Stimulated activated CD4-positive, alpha-beta T cell treated with anti-CD3 and anti-CD28 coated beads, Interleukin-12 subunit alpha, Interleukin-12 subunit beta, amount 100 ng/mL, for 48 hours (primary cell): ENCODE measurements at places on chromosomes 7 and 10.

DNA sequence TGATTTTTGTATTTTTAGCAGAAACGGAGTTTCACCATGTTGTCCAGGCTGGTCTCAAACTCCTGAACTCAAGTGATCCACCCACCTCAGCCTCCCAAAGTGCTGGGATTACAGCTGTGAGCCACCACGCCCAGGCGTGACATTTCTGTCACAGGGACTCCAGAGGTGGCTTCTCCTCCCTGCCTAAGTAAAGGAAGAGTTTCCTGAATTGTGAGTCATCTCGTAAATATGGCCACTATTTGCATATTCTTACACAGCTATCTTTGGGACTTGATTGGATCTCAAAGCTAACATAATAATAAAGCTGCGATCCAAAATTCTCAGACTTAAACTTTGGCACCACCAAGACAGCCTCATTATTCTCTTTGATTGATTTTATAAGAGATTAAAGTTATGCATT, 50.1 kb downstream of the ADARB2 start:
- DNase-seq, result no peak

- DNase-seq, result no peak
Observed at GRCh38 chr10:35843524-35844181, 201.6 kb upstream of the FZD8 start.

- DNase-seq, result no peak
Observed at GRCh38 chr10:110457851-110458250, 39.9 kb upstream of the DUSP5 start.

GRCh38 chr7:25861601-25862260, 290.3 kb upstream of the NFE2L3 start:
- no peak for DNase-seq

- DNase-seq, result no peak
Observed at GRCh38 chr7:24192691-24193090, 91.3 kb upstream of the NPY start.
